ENCODE measurements at places on chromosomes 12 and 14.

DNA sequence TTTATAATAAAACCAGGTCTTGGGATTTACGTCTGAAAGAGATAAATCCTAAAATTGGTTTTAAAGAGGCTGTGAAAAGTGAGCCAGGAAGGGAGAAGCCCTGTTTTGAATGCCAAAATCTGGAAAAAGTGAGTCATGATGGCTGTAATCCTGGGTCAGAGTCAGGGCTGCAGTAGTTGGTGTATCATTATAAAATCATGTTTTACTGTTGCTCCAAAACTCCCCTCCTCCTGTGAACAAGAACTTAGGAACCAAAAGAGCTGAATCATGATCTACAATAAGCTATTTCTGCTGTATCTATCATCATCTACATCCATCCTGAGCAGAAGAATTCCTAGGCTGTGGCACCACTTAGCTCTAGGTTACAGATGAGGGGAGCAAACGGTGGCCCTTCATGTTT, 79.3 kb downstream of the LMO3 start:
- DNase-seq, result no peak

DNA sequence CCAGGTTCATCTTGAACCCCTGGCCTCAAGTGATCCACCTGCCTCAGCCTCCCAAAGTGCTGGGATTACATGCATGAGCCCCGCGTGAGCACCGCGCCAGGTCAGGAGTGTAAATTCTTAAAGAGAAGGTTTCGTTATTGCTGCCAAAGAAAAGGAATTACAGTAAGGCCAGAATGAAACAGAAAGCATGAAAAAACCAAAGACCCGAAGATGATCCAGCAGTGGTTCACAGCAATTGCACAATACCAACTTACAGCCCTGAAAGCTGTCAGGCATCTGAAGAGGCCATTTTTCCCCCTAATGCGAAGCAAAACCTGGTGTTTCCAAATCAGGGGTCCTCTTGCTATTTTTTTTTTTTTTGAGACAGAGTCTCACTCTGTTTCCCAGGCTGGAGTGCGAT, 10.3 kb downstream of the RBM23 start:
- no peak for DNase-seq

GRCh38 chr14:80475074-80475473, 263.8 kb upstream of the DIO2 start:
- DNase-seq, result no peak

DNA sequence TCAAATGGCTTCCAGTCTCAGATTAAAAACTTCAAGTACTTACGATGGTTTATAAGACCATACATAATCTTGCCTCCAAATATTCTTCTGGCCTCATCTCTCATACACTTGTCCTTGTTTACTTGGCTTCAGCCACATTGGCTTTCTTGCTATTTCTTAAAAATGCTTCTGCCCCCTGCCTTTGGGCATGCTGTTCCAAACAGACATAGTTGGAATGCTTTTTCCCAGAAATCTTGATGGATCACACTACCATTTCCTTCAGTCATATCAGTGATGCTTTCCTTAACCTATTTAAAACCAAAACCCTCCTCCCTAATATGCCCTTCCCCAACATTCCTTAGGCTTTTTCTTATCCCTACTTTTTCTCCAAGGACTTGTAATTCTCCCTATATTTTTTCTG, 74.4 kb upstream of the PAWR start:
- no peak for DNase-seq

DNA sequence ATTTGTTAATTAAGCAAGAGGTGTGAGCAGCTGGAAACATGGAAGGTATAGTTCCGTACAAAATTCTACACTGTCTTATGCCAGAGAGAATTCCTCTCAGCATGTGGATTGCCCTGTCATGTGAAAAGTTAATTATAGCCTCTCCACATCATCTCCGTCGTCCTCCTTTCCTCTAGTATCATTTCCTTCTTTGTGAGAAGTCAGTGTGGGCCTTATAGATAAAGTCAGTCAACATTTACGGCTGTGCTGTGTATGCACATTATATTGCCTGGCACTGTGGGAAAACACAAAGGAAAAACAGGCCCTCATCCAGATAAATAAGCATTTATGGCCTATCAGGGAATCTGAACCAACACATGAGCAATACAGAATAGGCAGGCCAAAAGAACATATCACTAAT, 236.6 kb downstream of the SEC23A start:
- no peak for DNase-seq

GRCh38 chr14:94857950-94858349, 88.0 kb upstream of the GSC start:
- DNase-seq, result no peak

DNA sequence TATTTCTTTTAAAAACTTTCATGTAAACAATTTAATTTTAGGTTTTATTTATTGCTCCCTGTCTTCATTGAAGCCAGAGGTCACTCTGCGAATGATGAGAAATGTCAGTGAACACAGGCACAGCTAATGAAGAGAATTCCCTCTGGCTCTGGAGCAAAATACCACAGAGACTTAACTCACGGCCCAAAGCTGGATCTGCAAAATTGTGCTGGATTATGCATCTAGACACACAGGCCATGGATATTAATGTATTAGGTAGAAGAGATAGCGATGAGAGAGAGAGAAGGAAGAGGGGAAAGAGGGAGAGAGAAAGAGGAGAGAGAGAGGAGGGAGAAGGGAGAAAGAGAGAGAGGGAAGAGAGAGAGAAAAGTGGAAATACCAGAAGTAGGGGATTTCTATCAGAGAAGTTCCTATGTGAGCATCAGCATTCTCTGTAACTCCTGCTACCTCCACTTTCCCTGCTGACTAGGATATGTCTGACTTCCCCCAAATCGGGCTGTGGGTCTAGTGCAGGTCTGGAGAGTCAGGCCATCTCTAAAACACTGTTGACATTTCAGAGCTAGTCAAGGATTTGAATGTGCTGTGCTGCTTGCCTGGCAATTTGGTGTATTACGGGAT, 3.7 kb downstream of the ARHGDIB start:
- no peak for DNase-seq
